Stimulated activated CD8-positive, alpha-beta memory T cell treated with anti-CD3 and anti-CD28 coated beads, Interleukin-2, amount 100 ng/mL, for 1 hour (primary cell): ENCODE measurements at places on chromosomes 16 and 17.
A peak's percentile ranks its signal among the peaks of the same experiment; 100 is the strongest.

DNA sequence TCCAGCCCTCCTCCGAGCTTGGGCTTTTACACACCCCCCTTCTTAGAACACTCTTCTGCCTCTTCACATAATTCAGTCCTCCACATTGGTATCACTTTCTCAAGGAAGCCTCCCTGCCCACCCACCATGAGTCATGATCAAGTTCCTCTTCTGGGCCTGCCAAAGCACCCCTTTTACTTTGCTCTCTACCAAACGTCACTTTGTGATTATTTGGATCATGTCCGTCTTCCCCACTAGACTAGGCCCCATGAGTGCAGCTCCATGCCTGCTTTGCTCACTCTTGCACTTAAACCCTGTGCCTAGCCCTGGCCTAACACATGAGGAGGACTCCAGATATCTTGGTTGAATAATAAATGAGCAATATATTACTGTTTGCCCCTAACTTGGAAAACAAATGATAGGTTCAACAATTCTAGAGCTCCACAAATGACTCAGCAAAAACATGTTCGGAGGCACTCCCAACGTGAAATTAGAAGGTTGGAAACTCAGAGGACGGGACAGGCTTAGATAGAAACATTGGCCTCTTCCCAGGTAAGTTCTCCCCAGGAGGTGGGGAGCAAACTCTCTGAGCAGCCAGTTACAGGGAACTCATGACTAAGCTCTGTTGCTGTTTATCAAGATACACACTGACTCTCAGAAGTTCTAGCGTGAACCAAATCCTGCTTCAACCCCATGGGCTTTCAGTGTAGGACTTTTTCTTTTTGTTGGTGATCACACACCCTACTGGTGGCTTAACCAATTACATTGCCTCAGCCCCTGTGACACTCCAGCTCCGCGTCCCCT, 28.3 kb downstream of the G6PC1 start:
- DNase-seq, result no peak

GRCh38 chr16:79328402-79329165, 272.0 kb downstream of the MAF start:
- DNase-seq, result no peak

- no peak for DNase-seq
Observed at GRCh38 chr16:27225536-27226360, 22.4 kb downstream of the KDM8 start.

GRCh38 chr17:8887834-8888703, 20.6 kb upstream of the PIK3R6 start:
- DNase-seq, result no peak

GRCh38 chr17:72555052-72555451, 434.2 kb downstream of the SOX9 start:
- DNase-seq, result no peak

GRCh38 chr16:28895609-28896008, 17.3 kb downstream of the ATP2A1 start:
- DNase-seq, result no peak

DNA sequence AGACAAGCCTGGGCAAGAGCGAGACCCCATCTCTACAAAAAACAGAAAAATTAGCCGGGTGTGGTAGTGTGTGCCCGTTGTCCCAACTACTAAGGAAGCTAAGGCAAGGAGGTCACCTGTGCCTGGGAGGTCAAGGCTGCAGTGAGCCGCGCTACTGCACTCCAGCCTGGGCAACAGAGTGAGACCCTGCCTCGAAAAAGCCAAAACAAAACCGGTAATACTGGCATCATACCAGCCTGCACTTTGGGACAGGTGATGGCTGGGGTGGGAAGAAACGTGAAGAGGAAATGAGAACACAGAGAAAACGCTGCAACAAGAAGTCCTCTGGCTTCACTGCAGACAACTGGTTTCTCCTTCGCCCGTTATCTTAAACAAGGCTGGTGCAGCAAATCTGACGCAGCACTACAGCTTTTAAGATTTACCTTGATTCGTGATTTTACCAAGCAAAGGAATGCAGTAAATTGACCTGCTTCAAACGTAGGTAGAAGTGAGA, 725 bp upstream of the CASC3 start:
- DNase-seq, result no peak

DNA sequence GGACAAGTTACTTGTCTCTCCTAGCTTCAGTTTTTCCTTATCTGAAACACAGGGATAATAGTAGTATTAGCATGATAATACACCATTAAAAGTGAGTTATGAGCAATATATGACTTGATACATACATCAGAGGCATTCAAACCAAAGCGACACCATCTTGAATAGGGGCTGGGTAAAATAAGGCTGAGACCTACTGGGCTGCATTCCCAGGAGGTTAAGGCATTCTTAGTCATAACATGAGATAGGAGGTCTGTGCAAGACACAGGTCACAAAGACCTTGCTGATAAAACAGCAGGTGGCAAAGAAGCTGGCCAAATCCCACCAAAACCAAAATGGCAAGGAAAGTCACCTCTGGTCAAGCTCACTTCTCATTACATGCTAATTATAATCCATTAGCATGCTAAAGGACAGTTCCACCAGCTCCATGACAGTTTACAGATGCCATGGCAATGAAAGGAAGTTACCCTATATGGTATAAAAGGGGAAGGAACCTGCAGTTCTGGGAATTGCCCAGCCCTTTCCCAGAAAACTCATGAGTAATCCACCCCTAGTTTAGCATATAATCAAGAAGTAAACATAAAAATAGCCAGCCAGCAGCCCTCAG, 37.2 kb upstream of the HS3ST3A1 start:
- DNase-seq, result no peak

DNA sequence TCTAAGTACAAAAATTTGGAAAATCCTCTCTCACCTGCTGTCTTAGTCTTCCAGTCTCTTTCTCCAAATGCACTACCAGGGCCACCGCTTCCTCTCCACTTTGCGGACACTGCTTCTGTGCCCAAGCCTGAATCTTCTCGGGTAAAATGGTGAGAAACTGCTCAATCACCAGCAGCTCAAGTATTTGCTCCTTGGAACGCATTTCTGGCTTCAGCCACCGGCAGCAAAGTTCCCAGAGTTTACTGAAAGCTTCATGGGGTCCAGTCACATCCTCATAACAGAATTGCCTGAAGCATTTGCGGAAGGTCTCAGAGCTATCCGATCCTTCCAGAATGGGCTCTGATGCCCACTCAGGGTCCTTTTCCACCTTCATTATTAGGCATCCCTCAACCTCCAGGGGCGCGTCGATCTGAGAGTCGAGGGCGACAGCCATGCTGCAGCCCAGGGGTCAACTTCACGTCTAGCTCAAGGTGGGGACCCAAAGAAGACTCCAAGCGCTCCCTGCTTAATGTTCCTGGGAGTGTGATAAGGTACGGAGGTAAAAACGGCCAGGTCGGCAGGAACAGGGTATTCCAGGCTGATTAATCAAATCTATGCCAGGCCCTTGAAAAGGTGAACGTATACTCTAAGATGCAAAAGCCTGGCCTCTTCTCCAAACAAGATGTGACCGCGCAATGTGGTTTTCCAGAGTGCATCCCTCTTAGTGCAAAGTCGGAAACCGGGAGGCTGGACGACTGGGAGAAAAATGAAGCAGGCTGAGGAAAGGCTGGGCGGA, 763 bp downstream of the ZKSCAN2 start:
- no peak for DNase-seq

- DNase-seq, result no peak
Observed at GRCh38 chr16:88494335-88495154, 41.5 kb downstream of the ZFPM1 start.

- DNase-seq, result no peak
Observed at GRCh38 chr16:28846933-28847273, 755 bp upstream of the TUFM start.

DNA sequence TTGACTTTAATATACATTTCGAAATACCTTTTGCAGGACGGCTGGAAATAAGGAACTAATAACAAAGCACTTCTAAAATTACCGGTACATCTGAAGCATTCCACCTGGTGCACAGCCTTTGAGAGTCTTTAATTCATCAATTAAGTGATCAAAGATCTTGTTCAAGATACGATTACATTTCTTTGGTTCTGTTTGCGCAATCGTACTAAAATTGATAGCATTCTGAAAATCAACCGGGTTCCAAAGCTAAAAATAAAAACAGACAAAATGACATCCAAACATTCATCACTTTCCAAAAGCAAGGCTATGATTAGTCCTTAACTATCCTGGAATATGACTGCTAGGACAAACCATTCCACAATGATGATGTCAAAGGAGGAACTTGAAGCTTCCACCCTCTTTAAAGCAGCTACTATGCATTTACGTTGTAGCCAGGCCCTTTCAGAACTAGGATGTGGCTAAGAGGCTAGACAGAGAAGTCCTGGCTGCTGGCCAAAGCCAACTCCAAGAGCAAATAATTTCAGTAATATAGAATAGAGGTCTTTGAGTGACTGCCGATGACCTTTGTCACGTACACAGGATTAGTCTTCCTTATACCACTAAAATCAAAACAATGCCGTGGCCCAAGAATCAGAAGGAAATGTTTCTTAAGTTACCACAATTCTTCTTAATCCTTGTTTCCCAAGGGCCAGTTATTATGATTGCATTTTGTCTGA, 299.8 kb upstream of the PSMD7 start:
- no peak for DNase-seq

DNA sequence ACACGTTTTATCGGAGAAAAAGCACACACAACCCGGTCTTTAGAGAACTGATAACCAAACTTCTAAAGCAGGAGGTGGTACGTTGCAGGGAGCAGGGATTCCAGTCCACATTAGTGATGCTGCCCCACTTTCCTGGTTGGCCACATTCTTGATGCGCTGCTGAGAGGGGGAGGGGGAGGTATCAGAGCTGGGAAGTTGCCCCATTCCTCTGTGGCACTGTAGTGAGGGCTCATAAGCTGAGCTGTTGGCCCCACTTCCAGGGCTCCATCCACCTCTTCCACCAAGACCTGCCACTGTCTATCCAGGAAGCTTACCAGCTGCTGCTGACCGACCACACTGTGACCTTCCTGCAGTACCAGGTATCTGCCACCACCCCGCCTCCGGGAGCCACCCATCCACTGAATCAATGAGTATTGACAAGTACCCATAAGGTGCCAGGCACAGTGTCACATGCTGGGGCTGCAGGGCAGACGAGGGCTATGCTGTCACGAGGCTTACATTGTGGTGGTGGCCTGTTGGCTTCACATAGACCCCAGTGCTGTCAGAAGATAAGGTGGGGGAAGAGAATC, 1.1 kb downstream of the TSEN54 start:
- no peak for DNase-seq

DNA sequence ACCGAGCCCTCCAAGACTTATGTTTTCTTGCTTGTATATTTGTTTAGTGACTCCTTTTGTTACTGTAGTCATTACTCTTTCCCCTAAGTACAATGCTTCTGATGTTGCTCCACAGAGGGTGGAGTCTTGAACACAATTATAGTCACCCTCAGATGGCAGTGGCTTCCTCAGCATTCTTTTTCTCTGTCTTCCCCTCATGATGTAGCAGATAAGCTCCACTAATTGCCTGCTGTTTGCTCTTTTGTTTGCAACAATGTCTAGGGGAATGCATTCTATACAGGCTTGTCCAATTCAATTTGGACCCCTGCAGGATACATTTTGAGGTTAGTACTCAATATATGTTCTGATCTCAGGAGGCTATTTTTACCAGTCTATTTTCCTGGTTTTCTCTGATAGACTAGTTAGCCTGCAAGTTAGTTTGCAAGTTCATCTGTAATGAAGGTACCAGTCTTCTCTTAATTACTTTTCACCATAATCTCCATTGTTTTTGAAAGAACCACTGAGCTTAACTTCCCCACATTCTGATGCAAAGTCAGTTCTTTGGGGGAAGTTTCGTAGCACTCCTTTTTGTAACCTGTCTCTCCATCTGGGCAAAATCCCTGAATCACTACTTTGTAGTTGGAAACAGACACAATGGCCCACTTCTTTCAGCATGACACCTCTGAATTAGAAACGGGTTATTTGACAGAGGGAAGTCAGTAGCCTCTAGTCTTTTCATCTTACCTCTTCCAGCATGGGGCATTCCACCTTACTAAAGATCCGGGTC, 1509.2 kb downstream of the CDH11 start:
- no peak for DNase-seq

DNA sequence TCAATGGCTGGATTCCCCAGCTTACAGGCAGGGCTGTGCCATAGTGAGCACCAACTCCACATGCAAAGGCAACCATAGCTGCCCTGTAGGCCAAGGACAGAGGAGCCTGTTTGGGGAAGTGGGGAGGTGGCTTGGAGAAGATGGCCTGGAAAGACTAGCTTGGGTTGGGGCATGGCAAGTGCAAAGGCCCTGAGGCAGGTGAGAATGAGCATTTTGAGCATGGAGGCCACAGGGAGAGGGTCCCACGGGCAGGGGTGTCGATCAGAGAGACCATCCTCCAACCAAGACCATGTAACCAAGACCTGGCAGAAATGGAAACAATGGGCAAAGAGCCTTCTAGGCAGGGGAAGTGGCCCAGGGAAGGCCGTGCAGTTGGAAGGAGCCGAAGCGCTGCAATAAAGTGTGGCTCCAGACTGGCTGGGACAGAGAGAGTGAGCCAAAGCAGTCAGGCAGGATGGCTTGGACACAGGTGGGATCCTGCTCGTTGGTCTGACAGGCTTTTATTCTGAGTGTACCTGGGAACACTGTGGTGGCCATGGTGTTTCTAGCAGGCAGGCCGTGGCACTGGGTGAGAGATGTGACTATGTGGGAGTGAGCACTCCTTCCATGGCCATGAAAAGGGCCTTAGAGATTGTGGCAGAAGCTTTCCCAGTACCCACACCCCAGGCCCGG, 24.8 kb upstream of the MPRIP start:
- no peak for DNase-seq

GRCh38 chr16:76346210-76346609, 69.0 kb downstream of the CNTNAP4 start:
- no peak for DNase-seq

- peak; percentile 25 for DNase-seq
Observed at GRCh38 chr17:45160447-45161287, 1.0 kb upstream of the HEXIM2 start.

- no peak for DNase-seq
Observed at GRCh38 chr17:610276-610675, 104.4 kb downstream of the VPS53 start.

- DNase-seq, result no peak
Observed at GRCh38 chr16:88045820-88046303, 94.6 kb downstream of the BANP start.

DNA sequence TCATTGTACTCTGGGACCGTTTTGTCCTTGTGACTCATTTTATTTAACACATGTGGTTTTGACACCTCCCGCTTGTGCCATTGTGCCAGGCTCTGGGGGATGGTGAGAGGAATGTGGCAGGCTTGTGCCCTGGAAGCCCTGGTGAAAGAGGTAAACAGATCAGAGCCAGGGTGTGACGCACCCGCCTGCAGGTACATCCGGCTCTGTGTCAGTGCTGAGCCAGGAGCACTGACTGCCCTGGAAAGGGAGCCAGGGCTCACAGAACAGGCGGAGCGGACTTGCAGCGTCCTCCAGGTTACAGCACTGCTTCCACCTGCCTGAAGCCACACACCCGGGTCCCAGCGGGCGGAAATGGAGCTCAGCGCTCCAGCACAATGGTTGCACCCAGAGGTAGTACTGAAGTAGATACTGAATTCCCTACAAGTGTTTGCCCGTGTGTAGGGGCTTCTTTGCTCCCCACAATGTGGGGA, 30.6 kb downstream of the CDRT15 start:
- peak; percentile 55 for DNase-seq

GRCh38 chr17:82330322-82331239, 3.0 kb downstream of the SECTM1 start:
- no peak for DNase-seq
